ENCODE measurements at places on chromosomes 5 and 9. TPM values are rescaled to one million over a fixed set of nuclear protein-coding genes. Genes with fewer than 3 reads are reported as not detected.

PCDHA10 gene
- total RNA-seq, result 12.0 TPM

ELOVL7 gene
- 7.8 TPM for total RNA-seq

ANKDD1B gene
- 0.14 TPM for total RNA-seq

NPR2 gene
- 10.1 TPM for total RNA-seq

Measured in WTC11 (cell line).